ENCODE measurements at places on chromosomes 11 and 22.

- DNase-seq: no peak
Measured at GRCh38 chr22:17369439-17370025, at the start of gene CECR2. Gene CECR2, plus strand, starts transcription at chr22:17369460. Its CDS starts 324 bp downstream, at chr22:17369784.

DNA sequence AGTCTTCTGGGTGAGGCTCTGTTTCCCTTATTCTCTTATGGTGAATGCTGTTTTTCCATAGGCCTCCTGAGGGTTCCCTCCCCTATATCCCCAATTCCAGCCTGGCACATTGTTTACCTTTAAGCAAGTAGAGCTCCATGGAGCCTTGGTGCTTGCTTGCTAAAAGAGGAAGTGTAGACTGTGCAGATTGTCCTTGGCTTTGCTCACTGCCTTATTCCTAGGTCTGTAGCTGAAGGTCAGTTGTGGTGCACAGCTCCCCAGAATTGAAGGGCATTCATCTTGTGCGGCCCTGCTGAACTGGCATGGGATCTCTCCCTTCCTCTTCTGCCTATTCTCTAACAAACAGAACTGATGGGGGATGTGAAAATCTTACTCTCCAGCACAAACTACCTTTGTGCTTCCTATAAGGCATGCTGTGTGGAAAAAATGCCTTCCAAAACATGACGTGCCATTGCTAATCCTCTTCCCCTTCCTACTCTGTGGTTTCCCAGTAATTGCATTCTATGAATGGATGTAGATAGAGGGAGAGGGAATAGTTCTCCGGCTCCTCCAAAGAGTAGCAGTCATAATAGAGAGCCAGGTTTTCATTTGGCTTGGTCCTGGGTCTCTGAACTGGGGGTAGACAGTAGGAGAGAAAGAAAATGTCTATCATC is 34.2 kb upstream of the PLET1 start:
- no peak for DNase-seq

- no peak for DNase-seq
Measured at GRCh38 chr11:76148231-76148630, 58.1 kb downstream of the WNT11 start.

DNA sequence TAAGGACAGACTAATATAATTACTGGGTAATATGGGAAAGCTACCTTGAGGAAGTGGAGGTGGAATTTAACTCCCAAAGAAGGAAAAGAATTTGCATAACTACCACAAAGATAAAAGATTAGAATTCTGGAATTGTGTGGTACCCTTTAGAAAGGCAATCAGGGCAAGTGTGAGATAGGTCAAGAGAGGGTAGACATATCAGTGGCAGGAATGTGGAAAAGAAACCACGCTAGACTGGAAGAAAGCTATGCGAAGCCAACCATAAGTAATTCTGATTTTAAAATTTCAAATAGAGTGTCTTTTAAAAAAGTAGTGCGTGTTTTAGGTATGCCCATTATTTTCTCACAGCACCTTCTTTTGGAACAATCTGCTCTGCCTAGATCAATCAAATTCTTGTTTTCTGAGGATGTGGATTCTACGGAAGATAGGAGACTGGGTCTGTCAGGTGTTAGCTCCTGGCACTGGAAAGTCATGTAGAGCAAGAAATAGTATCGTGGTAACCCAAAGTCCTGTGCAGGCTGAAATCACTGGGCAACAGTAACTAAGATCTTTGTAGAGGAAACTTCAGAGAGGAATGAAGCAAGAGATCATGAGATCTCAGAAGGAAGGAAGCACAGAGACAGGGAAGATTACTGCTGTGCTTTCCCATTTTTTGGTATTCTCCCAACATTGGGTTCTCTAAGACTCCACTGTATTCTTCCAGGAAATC is 111.3 kb upstream of the MTMR2 start:
- no peak for DNase-seq

DNA sequence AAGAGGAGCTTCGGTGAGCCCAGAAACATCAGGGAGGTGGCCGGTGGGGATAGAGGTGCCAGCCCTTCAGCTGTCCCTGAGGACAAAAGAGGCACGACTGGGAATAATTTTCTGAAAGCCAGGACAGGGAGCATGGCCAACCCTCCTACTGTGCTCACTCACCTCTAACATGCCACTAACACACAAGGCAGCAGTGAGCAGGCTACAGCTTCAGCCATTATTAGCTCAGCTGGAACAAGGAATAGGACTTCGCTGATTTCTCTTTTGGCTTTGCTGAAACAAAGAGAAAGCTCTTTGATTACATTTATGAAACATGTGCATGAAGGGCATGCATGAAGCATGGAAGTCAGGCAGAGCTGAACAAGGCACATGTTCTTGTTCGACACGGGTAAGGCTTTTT is 12.1 kb upstream of the OR10A5 start:
- no peak for DNase-seq

DNA sequence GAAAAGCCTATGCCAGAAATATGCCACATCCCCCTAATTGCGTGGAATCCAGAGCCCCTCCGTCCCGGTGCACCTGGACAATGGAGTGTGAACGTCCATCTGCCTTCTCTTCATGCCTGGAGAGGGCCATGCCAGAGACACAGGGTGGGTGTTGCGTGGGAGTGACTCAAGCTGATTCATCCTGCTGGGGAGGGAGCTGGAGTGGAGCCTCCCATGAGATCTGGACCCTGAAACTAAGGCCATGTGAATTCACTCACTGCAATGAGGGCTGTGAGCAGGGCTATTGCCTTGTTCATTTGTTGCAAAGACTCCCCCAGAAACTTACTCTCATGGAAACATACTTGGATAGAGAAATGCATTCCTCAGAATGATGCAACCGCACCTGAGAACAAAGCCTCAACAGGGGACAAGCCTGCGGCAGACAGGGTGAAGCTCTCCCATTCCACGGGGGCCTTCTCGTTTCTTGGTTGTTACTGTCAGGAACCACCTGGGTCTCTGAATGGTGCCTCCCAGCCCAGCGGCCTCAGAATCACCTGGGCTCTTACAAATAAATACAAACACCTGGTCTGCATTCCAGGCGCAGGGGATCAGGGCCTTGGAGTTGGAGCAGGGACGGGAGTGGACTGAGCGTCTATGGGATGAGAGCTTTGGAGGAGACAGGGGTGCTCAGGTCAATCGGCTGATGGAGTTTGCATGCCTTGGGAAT is 1031.2 kb downstream of the BRD1 start:
- DNase-seq: no peak

- DNase-seq: no peak
Measured at GRCh38 chr11:67261640-67261945, 4.7 kb upstream of the GRK2 start.

- no peak for DNase-seq
Measured at GRCh38 chr11:80315200-80315599, 874.4 kb upstream of the TENM4 start.

DNA sequence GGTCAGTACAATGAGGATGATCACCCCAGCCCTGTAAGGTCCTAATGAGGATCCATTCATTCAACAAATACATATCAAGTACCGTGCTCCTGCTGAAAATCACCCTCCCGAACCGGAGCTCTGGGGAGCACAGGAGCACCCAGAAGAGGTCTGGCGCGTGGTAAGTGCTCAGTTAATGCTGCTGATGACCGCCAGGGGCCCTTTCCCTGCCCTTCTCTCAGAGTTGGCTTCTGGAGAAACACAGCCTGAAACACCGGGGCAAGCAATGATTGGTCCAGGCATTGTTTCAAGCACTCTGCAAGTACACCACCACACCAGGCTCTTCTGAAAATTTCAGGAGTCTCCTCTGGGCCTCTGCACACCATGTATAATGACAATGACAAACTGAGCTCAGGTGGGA is 3.8 kb upstream of the CCDC86 start:
- DNase-seq: no peak

DNA sequence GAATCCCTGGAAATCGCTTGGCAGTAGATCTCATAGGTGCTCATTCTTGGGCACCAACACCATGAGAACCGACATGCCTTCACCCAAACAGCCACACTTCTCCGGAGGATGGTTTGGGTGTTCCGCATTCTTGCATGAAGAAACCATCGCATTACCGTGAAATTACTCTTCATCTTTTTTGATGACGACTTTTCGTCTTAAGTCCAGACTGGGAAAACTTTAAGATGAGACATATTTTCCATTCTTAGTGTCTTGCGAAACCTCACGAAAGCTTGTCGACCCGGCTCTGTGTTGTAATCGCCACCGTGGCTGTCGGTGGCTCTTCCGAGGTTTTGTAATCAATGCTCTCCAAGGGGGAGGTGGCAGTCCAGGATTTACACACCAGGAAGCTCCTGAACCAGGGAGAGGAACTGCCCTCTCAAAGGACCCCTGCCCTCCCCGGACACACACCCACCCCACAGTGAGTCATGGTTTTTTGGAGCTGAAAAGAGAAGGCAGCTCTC is 1.7 kb downstream of the TOM1 start:
- DNase-seq: no peak

DNA sequence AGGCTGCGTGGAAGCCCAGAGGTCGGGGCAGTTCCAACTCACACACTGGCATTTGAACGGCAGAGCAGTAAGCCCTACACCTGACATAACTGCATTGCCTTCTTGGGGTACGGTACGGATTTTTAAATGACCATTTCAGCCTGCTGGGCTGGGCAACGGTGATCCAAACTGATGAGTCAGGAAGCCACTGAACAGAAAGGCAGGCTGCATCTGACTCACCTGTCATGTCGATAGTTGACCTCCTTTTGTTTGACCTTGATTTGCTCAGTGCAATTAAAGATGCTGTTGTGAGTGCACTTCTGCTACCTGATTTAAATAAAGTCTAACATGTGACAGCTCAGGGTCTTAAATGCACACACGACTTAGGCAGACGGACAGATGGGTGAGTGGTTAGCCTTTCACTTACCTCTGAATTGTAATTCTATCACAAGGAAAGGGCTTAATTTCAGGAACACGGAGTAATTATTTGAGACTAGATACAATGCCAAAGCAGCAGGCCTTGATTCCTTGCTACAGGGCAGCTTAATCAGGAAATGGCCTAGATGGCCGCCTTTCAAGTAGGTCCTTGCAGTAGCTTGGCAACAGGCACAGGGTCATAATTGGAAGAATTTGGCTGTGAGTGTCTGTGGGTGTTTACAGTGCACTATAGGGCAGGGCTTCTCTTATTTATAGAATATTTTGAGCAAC is 52.2 kb downstream of the BMAL1 start:
- no peak for DNase-seq

DNA sequence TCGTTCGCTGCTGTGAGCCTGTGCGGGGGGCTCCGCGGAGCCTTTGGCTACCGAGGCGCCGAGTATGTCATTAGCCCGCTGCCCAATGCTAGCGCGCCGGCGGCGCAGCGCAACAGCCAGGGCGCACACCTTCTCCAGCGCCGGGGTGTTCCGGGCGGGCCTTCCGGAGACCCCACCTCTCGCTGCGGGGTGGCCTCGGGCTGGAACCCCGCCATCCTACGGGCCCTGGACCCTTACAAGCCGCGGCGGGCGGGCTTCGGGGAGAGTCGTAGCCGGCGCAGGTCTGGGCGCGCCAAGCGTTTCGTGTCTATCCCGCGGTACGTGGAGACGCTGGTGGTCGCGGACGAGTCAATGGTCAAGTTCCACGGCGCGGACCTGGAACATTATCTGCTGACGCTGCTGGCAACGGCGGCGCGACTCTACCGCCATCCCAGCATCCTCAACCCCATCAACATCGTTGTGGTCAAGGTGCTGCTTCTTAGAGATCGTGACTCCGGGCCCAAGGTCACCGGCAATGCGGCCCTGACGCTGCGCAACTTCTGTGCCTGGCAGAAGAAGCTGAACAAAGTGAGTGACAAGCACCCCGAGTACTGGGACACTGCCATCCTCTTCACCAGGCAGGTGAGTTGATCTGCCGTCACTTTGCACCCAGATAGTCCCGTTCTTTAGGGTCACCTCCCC is 1.0 kb downstream of the ADAMTS15 start:
- no peak for DNase-seq

DNA sequence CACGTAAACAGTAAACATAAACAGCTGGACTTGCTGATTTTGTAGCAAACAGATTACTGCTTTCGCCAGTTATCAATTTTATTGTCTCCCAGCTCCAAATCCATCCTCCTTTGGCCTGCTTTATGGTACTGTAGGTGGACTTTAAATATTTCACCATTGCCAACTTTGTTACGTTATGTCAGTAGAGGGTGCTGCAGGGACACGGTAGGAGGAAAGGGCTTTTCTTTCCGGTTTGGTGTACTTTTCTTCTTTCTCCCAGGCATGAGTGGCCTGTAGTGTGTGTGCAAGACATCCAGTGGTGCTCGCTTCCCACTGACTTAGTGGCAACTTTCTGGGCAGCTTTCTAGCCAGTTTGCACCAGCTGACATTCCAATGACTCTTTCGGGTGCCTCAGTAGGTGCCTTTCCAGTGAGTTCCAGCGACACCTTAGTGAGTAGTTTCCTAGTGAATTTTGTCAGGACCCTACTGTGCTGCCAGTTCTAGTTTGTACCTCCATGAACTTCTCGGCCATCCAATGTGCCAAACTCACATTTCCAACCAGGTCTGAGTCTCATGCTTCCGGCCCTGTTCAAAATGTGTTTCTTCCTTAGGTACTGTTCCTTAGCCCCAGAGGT is 267.6 kb upstream of the TENM4 start:
- DNase-seq: no peak

GRCh38 chr11:86805873-86806310 is 5.5 kb downstream of the PRSS23 start:
- DNase-seq: no peak

GRCh38 chr11:131038597-131038996 is 122.3 kb upstream of the SNX19 start:
- no peak for DNase-seq

- peak; percentile 61 for DNase-seq
Measured at GRCh38 chr22:40348025-40348658, 1.8 kb downstream of the ADSL start.

DNA sequence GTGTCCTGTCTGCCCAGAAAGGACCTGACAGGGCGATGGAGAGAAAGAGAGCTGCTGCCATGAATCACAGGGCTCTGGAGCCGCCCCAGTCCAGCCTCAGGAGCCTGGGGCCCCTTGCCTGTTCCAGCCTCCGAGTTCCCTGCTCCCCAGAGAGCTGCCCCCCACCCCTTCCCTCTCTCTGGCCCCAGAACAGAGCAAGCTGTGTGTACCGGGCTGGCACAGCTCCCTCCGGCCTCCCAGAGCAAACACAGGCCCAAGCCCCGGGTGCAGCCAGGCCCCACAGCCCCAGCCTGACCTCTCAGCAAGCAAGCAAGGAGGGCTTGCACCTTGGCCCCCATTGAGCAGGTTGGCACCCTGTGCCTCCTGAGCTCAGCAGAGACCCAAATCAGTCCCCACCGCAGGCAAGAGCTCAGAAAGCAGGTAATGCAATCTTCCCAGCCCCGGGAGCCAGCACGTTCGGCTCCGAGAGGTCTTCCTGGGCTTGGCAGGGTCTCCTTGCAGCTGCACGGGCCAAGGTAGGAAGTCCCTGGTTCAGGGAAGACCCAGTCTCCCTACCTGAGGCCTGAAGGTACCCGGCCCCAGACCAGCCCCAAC is 1.4 kb downstream of the PACSIN3 start:
- DNase-seq: no peak

GRCh38 chr11:35919244-35919643 is 24.6 kb upstream of the LDLRAD3 start:
- no peak for DNase-seq

GRCh38 chr11:59862252-59862651 is 4.0 kb downstream of the TCN1 start:
- DNase-seq: no peak

All from T follicular helper cell (primary cell).